ENCODE measurements at places on chromosomes 6 and 20.

GRCh38 chr6:47476781-47477496 is 650 bp upstream of the CD2AP start:
- DNase-seq, result peak; percentile 10

DNA sequence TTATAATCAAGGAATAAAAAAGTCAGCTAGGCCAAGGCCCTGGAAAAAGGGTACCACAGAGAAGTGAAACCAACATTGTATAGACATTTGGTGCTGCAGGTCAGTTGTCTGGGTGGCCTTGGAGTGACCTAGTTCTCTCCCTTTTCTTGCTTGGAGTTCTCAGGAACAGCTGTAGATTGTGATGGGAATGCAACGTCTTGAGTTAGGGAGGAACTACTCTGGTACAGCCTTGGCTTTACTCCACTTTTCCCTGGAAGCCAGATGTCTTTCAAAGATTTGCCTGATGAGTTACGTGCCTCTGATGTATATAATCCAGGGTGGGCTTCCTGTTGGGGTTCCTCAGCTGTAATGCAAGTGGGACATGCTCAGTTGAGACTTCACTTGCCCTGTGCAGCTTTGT is 694.7 kb downstream of the HTR1B start:
- no peak for DNase-seq

DNA sequence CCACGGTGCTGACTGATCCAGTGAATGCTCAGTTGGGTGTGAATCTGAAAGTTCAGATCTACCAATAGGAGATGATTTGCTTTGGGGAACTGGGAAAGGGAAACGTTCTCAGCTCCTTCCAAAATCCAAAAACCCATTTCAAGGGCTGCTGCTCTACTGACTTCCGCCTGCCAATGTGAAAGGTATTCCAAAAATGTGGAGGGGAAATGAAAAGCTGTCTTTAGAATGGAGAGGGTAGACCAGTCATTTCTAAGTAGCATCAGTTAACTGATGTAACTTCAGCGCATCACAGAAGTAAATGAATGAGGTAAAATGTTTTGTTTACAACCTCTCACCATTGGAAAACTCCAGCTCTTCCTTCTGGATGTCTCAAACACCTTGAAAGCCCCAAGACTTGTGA is 19.6 kb upstream of the EYA2 start:
- DNase-seq, result no peak

GRCh38 chr6:107704347-107705013 is 119.6 kb downstream of the SCML4 start:
- peak; percentile 38 for DNase-seq

- DNase-seq, result no peak
Observed at GRCh38 chr6:118401325-118401975, 146.6 kb upstream of the PLN start.

GRCh38 chr6:63475707-63476106 is 96.6 kb upstream of the LOC128125822 start:
- no peak for DNase-seq

- DNase-seq, result no peak
Observed at GRCh38 chr6:5423251-5423650, 161.9 kb downstream of the FARS2 start.

DNA sequence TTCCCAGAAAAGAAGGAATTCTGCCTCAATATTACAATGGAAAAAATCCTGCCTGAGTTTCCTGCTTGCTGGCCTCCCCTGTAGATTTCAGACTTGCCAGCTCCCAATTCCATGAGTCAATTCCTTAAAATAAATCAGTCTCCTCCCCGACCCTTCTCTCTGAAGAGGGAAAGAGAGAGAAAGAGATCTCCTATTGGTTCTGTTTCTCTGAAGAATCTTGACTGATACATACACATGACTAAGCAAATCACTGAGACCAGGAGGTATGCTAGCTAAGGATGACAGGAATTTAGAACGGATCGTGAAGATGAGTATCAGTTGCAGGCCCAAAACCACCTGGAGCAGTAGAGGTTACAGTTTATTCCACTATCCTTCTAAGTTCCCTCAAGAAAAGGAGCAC is 11.3 kb upstream of the RBM24 start:
- peak; percentile 69 for DNase-seq

GRCh38 chr6:21582651-21583050 is 10.9 kb upstream of the SOX4 start:
- DNase-seq, result peak; percentile 78

DNA sequence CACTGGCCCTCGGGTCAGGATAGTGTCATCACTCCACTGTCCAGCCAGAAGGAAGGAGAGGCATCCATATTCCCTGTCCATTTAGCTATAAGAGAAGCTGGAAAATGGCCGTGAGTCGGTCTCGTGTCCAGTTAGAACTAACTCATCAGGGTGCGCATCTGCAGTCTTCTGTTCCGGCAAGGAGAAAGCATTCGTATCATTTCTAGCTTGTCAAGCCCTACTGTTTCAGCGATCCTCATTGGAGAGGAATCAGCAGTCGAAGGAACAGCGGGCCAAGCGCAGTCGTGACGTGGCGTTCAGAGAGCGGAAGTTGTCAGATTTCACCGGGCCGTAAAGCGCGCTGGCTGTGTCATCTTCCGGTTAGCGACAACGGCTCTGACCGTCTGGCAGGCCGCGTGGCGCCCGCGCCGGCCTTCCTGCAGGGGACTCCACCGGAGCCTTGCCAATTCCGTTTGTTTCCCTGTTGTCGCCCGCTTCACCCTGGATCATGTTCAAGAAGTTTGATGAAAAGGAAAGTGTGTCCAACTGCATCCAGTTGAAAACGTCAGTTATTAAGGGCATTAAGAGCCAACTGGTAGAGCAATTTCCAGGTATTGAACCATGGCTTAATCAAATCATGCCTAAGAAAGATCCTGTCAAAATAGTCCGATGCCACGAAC is 32.9 kb downstream of the HM13 start:
- DNase-seq, result peak; percentile 82

- DNase-seq, result no peak
Observed at GRCh38 chr20:34529742-34530141, 13.5 kb downstream of the DYNLRB1 start.

- no peak for DNase-seq
Observed at GRCh38 chr6:134714113-134714512, 235.8 kb downstream of the ALDH8A1 start.

DNA sequence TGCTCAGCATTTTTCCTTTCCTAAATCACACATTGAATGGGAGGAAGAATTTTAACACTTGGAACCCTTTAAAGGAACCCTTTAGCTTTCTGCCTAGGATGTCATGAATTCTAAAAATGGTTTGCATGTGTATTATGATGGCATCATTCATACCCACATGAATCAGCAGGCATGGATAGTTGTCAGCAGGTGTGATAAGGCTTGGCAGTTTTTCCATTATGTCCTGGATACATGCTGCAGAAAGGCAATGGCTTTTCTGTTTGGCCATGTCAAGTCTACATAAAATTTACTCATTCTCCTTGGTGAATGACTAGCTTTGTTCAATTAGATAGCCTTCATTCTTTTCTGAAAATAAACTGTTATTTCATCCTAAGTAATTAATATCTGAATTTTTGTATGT is 353.7 kb downstream of the GRIK2 start:
- DNase-seq, result no peak
